ENCODE measurements at places on chromosomes 16 and 17.

GRCh38 chr16:3681206-3681605 lies 26.7 kb downstream of the DNASE1 start:
- DNase-seq, result no peak

- no peak for DNase-seq
Measured at GRCh38 chr17:882827-883585, 96.6 kb downstream of the NXN start.

GRCh38 chr16:83955218-83956130 lies 2.4 kb downstream of the OSGIN1 start:
- no peak for DNase-seq

DNA sequence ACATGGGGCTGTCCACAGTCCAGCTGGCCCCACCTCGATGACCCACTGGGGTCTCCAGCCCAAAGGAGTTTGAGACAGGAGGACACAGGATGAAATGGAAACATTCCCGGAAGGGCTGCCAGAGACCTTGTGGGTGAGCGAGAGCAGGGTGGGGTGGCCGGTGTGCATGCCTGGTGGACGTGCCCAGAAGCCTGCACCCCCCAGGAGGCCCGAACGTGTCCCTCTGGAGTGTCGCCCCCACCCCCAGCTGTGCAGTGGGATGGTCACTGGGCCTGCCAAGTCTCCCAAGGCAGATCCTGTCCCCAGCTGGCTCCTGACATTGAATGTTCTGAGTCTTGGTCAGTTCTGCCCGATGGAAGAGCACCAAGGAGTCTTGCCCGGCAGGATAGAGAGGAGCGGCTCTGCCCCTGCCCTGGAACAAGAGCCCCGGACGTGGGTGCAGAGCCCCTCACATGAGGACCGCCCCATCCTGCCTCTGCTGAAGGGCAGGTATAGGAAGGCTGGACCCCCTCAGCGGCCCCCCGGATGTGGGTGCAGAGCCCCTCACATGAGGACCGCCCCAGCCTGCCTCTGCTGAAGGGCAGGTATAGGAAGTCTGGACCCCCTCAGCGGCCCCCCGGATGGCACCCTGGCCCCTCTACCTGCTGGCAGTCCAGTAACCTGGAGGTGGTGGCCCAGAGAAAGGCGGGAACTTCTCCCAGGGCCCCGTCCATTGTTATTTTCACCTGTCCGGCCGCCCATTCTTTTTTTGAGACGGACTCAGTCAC lies 3.1 kb upstream of the CAPN15 start:
- DNase-seq, result no peak

DNA sequence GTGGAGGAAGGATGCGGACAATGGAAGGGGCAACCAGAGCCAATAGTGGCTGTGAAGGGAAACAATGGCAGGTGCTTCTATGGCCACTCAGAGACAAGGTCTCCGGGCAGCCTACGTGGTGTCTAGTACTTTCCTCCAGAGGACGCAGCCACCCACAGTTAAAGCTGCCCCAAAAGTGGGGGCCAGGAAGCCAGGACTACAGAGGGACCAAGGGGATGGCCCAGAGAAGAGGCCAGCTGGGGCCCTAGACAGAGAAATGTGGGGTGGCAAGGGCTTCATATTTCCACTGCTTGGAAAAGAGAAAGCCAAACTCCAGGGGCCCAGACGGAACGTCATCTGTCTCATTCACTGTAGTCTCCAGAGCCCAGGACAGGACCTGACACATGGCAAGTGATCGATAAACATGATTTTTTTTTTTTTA lies 837 bp upstream of the PER1 start:
- peak; percentile 25 for DNase-seq

GRCh38 chr17:82497483-82498405 lies 21.8 kb upstream of the FOXK2 start:
- DNase-seq, result peak; percentile 49

- no peak for DNase-seq
Measured at GRCh38 chr16:1812732-1813163, 13.9 kb downstream of the HAGH start.

DNA sequence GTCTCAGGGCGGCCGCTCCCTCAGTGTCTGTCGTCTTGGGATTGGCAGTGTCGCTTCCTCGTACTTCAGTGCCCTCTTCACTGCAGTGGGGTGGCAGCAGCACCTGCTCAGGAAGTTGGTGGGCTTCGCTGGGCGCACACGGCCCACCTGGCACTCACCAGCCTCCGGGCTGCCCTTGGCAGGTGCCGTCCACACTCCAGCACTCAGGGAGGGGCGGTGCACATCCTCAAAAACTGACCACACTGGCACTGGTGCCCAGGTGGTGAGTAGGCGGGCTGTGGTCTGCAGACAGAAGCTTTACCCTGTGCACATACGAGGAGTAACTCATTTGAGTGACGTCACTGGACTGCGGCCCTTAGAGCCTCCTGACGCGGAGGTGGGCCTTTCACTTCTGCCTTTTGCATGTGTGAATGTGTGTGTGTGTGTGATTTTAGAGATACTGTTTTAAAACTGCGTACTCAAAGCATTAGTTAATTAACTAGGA lies 94.6 kb downstream of the BANP start:
- no peak for DNase-seq

- DNase-seq, result no peak
Measured at GRCh38 chr17:18066866-18067265, 20.9 kb upstream of the DRG2 start.

GRCh38 chr17:61489719-61490490 lies 37.7 kb downstream of the TBX4 start:
- no peak for DNase-seq

- no peak for DNase-seq
Measured at GRCh38 chr16:4247460-4247784, 5.5 kb upstream of the SRL start.

DNA sequence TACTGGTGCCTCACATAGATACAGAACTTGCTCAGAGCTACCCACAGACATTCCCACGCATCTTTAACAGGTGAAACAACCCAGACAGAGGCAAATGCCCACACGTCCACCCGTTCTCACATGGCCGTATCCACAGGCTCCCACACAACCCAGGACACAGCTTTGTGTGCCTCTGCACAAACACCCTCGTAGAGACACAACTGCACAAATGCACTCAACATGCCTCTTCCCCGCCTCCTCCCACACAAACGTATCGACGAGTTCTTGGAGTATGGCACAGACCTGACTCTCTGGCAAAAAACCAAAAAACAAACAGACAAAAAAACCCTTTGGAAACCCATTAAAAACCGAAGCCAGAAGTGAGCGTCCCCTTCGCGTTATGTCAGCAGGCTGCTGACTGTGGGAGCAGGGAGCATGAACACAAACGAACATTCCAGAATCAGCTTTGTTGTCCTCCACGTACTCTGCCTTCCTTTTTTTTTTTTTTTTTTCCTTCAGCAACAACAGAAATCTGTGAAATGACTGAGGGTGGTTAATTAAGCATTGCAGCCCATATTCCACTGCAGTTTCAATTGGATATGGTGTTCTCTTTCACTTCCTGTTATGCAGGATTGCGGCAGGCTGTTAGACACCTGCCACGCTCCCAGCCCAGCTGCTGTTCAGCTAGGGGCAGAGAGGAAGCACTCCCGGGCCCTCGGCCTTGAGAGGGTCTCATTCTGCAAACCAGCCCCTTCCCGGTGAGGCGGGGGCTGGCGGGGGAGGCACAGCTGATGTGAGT lies 313.7 kb downstream of the MAF start:
- no peak for DNase-seq

DNA sequence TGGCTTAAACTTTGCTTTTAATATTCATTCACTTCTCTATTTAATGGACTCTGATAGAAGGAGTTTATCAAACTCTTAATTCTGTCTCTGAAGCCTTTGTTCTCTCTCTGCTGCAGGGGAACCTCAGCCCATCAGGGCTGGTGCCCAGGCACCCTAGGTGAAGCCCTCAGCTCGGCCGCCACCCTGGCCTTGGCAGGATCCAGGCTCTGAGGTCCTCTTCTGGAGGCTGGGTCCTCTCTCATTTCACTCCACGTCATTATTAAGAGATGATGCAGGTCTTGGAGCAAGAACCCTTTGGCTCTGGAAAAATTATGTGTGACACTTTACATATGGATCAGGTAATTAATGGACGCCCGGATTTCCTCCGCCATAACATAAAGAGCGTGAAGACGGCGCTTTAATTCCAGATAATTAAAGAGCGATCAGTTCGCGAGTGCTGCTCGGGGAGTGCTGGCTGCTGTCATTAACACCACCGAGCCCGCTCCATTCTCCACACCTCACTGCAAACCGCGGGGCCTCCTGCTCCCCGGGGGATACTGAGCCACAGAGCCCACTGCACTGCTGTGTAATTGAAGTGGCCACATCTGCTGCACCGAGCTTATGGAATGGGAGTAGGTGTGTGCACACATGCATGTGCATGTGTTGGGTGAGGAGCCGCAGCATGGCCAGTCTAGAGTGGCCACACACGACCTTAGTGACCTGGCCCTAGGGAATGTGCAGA lies 259.4 kb upstream of the TNRC6C start:
- no peak for DNase-seq

- DNase-seq, result no peak
Measured at GRCh38 chr16:55263271-55264250, 60.4 kb upstream of the IRX6 start.

GRCh38 chr16:87626905-87627304 lies 24.6 kb downstream of the JPH3 start:
- DNase-seq, result no peak

- no peak for DNase-seq
Measured at GRCh38 chr16:89378947-89379771, 111.2 kb downstream of the ANKRD11 start.

GRCh38 chr16:55406651-55407050 lies 72.3 kb upstream of the MMP2 start:
- no peak for DNase-seq

- DNase-seq, result no peak
Measured at GRCh38 chr17:10036511-10037061, 131.5 kb upstream of the RCVRN start.

GRCh38 chr16:46730126-46730525 lies 18.0 kb downstream of the MYLK3 start:
- DNase-seq, result no peak

DNA sequence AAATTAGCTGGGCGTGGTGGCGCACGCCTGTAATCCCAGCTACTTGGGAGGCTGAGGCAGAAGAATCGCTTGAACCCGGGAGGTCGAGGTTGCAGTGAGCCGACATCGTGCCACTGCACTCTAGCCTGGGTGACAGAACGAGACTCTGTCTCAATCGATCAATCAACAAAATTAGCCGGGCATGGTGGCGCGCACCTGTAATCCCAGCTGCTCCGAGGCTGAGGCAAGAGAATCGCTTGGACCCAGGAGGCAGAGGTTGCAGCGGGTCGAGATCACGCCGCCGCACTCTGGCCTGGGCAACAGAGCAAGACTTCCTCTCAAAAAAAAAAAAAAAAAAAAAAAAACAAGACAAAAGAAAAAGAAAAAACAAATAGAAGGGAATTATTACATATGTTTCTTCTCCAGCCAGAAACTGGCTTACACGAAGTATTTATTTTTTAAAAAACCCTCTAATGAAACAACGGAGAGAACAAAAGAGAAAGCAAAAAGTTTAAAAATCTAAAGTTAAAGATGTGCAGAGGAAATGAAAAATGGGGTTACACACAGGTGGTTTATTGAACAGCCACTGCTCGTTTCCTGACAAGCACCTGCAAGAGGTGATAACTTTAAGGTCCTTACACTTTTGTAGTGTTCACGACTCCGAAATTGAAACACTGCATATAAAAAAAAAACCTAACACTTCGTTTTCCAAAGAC lies 1.4 kb downstream of the SYNRG start:
- peak; percentile 67 for DNase-seq

DNA sequence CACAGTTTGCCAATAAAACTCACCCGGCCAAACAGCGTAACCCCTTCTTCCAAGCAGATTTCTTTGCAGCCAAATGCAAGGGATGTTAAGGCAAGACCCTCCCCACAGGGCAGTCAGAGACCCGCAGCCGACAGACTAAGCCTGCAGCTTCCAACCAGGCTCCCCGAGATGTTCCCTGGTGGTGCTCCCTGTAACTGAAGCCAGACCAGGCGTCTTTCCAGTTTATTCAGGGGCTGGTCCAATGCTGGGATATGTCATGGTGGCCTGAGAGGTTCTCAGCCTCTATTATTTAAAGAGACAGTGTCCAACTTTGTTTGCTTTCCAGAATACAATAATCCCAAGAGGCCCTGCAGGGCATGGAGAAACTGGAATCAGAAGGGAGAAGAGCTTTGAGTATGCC lies at the start of gene PMP22:
PMP22 (minus strand) TSS at position 196 of the 400 bp plus-strand sequence. CDS start 4,599 bp downstream, outside the sequence.
- no peak for DNase-seq

DNA sequence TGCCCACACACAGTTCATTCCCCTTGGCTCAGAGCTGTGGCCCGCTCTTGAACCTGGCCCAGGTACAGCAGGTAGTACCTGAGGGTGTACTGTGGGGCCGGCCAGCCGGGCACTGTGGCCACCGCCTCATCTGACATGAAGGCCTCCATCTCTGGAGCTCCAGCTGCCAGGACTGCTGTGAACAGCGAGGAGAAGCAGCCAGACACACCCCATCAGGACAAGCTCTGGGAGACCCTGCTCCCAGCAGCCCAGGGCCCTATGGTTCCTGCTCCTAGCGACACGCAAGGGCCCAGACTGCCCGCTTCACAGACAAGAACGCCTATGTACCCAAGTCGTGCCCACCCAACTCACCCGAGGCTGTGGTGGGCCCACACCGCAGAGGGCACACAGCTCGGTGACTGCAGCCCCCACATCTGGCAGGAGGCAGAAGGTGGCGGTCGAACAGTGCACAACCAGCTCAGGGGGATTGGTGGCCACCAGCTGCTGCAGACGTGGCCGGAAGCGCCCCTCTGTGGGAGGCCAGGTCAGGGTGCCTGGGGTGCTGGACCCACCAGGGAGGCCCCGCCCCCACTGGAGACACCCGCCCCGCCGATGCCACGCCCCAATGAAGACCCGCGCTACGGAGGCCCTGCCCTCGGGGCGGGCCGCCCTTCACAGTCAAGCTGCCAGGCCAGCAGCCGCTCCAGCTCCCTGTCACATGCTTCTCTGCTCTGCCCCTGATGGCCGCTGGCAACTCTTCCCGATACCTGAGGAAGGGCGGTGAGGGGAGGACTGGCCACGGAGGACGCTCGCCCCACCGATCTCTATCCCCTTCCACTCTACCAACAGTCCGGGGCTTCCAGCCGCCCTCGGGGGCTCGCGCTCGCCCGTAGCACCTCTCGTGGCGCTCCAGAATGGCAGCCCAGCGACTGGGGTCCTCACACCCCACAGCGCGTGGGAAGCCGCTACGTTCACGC lies 1.1 kb upstream of the STUB1 start:
- peak; percentile 52 for DNase-seq

DNA sequence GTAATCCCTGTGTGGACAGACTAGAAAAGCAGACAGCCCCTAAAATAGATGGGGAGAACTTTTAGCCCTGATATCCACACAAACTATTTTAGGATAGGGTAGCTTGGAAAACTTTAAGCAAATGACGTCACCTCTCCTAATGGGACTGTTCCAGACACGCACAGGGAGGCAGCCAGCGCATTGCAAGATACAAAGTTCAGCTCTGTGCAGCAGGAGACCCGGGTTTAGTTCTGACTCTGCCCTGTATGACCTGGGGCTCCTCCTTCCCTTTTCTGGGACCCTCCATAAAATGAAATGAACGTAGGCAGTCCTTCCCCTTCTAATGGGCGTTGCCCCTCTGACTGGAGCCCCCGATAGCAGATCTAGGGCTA lies 6.3 kb downstream of the ZNF689 start:
- no peak for DNase-seq

- DNase-seq, result no peak
Measured at GRCh38 chr16:9251026-9251425, 159.6 kb downstream of the HAPSTR1 start.
